ENCODE measurements at places on chromosomes 11 and 22.
A peak's percentile ranks its signal among the peaks of the same experiment; 100 is the strongest.

DNA sequence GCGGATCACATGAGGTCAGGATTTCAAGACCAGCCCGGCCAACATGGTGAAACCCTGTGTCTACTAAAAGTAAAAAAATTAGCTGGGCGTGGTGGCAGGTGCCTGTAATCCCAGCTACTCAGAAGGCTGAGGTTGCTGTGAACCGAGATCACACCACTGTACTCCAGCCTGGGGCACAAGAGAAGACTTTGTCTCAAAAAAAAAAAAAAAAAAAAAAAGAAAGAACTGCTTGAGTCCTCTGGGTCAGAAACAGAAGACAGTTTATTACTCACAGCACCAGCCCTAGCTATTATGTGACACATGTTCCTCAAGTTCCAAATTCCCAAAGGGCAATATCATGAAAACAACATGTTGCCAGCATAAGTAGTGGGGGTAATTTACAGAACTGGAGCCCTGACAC is 1014.1 kb upstream of the RAG2 start:
- no peak for DNase-seq

DNA sequence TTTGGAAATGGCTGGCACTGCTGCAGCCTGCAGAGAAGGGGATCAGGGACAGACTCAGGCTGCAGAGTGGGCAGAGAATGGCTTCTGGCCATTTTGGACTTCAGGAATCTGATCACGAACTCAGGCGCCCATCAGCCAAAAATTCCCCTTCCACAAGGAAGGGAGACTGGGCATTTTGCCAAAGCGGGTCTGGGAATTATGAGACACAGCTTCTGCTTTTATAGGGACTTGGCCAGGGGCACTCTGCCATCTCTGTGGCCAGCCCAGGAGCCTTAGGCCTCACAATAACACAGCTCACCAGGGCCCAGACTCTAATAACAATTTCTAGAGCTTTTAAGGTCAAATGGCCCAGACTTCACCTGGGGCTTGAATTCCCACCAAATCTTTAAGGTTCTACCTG is 74.7 kb downstream of the CHST1 start:
- peak; percentile 17 for DNase-seq

DNA sequence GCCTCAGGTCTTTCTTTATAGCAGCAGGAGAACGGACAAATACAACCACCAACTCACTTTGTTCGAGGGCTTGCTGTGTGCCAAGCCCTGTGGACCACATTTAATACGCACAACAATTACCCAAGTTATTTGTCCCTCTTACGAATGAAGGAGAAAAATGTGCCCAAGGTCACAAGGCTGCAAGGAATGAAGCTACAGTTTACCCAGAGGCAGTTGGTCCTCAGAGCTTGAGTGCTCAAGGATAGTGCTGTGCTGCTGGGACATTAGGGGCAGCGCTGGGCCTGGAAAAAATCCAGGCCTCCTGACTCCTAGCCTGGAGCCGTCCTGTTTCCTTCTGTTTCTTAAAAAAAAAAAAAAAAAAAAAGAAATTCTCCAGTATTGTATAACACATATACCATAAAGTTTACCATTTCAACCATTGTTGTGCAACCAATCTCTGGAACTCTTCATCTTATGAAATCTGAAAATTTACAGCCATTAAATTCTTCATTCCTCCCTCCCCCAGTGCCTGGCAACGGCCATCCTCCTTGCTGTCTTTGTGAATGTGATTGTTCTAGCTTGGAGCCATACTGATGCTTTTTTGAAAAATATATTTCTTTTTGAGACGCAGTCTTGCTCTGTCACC is 1.0 kb upstream of the C11orf86 start:
- DNase-seq, result no peak

GRCh38 chr11:102527041-102527440 is 3.5 kb downstream of the MMP7 start:
- DNase-seq, result no peak

GRCh38 chr11:69948256-69949141 is 129.3 kb upstream of the FGF3 start:
- DNase-seq, result peak; percentile 77

DNA sequence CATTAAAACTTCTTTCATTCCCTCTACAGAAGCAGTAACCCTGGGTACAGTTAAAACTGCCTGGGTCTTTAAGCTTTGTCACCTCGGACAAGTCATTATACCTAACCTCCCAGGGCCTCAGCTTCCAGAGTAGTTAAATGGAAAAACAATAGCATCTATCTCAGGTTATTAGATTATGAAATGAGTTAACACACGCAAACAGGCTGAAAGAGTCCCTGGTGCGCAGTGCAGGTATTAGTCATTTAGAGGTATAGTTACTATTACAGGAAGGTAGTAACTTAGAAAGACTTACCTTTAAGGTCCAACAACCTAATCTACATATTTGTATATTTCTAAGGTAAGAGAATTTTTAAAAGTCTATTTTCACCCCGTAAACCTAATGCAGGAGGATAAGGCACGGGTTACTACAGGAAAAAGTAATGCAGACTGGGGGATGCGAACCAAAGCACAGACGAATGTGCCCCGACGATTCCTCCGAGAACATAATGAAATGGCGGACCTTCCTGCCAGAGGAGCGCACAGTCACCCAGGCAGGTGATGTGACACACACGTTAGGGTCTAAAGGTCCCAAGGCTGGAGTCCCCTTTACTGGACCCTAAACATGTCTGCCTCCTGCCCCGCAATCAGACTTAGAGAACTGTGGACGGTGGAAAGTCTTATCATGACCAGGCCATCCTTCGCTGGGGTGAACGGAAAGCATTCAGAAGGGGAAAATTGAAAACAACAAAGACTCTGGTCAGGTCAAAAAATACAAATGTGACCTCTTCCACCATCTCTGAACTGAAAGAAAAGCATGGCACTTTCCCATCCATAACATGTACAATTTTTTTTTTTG is 1.3 kb downstream of the NAP1L4 start:
- DNase-seq, result no peak

DNA sequence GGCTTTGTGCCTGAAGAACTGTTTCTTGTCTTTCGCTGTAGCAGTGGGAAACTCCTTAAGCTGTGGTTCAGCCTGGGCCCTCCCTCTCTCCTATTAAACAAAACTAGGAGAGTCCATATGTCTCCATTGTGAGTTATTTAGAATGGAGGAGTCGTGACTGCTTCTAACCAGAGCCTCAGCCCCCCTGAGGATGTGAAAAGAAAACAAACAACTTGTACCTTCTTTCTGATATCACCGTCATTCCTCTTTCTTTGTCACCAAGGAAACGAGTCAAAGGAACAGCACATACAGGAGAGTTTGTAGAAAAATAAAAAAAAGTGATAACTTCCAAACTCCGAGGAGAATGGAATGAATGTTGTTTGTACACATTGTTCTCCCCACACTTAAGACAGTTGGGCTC is 11.6 kb upstream of the EXT2 start:
- DNase-seq, result no peak

DNA sequence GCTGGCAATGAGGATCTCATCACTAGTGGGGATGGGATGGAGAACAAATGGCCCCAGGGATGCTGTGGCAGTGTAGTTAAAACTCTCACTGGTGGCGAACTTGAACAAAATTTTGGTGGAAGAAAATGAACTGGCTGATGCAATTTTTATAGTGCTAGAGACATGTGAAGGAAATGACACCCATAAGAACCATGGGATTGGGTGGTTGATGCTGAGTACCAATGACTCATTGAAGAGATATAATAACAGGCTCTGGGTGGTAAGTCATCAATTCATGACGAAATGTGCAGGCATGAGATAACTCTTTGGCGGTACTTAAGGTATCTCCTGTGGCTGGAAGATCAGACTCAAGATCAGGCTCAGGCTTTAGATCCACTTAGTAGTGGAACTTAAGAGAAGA is 172.9 kb upstream of the DDI1 start:
- peak; percentile 68 for DNase-seq

- no peak for DNase-seq
Measured at GRCh38 chr11:32448232-32448631, 12.9 kb upstream of the WT1 start.

DNA sequence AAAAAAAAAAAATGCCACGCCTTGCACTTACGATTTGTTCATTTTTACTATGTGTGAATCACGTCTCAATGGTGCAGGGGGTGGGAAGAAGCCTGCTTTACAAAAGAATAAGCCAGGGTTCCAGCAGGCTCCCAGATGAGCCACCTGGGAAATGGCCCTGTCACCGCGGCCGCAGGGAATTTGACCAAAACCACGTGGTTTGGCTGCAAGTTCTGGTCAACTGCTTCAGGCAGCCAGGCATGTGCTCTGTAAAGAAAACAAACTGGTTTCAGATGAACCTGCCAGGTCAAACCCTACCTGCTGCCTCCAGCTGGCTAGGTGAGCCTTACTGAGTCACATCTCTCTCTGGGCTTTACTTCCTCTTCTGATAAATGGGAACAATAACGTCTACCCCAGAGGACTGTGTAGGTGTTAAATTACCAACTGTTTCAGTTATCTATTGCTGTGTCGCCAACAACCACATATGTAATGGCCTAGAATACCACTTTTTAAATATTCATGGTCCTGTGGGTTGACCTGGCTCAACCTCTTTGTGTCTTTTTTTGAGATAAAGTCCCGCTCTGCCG is 30.5 kb upstream of the GCAT start:
- DNase-seq, result peak; percentile 69

GRCh38 chr11:12421386-12421785 is 44.0 kb downstream of the PARVA start:
- DNase-seq, result no peak

GRCh38 chr11:109854731-109855130 is 238.5 kb upstream of the ZC3H12C start:
- DNase-seq, result no peak

- no peak for DNase-seq
Measured at GRCh38 chr11:23063276-23063675, 203.0 kb upstream of the CCDC179 start.

DNA sequence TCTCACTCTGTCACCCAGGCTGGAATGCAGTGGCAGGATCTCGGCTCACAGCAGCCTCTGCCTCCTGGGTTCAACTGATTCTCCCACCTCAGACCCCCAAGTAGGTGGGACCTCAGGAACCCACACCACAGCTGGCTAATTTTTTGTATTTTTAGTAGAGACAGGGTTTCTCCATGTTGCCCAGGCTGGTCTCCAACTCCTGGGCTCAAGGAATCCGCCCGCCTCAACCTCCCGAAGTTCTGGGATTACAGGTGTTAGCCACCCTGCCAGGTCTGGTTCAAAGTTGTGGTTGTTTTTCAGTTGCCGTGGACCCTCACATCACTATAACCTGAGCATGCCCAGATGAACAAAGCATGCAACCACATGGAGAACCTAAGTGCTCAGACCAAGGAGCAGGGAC is 13.0 kb upstream of the RAB39A start:
- no peak for DNase-seq

Measured in fibroblast of skin of back (primary cell).